ENCODE measurements at places on chromosomes 4 and X. TPM values are rescaled to one million over a fixed set of nuclear protein-coding genes. Genes with fewer than 3 reads are reported as not detected.

The BMX gene
- polyA plus RNA-seq: not detected

The TRIM2 gene
- polyA plus RNA-seq: 1.5 TPM

- H3K4me1 ChIP-seq: peaks cover 40% of the 10 kb centered on the region
- H3K27ac ChIP-seq: peak overlapping the region; percentile 40
- no peak for DNase-seq
- no peaks in the 10 kb centered on the region for H3K36me3 ChIP-seq
These were observed 14.0 kb upstream of the TMEM156 start for GRCh38 chr4:39046249-39046648.

DNA sequence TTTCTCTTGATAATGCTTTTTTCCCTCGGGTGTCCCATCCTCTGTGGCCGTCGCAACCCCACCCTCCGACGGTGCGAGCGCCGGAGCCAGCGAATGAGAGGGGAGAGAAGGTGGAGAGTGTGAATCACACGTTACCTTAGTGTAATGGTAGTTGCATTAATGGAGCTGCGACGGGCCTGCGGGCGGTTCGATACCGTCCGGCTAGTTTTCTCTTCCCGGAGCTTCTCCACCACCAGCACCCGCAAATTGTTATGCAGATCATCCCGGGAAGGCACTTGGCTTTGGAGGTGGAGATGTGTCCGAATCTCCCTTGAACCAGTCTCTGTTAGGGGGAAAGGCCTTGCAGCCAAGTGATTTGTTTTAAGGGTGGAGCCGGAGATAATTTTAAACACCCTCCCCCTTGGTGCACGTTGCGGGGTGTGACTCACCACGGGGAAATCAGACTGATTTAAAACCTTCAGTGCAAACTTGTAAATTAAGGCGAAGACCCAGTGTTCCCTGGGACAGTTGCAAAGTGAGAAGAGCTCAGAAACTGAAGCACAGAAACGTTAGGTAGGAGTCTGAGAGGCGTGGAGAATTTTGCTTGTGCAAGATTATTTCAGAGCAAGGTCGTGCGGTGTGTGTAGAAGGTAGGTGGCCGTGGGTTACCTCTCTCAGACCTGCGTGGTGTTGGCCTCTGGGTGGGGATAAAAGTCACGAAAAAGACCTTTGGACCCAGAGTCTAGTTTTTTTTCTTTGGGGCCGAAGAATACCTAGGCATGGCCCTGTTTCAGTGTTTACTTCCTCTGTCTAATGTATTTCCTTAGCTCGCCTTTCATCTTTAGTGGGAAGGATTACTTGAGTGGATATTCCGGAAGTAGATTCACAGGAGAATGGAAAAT is 1.3 kb downstream of the AFF1 start:
- peak overlapping the region; percentile 95 for H3K4me3 ChIP-seq
- H3K4me1 ChIP-seq: peaks cover 54% of the 10 kb centered on the region
- peak; percentile 48 for DNase-seq
- no peaks in the 10 kb centered on the region for H3K27me3 ChIP-seq
- H3K36me3 ChIP-seq: no peaks in the 10 kb centered on the region

- H3K36me3 ChIP-seq: no peaks in the 10 kb centered on the region
- no peak overlapping the region for H3K4me3 ChIP-seq
- H3K4me1 ChIP-seq: no peaks in the 10 kb centered on the region
These were observed 159.5 kb downstream of the PPP3CA start for GRCh38 chr4:101187841-101188240.

- DNase-seq: no peak
- no peak overlapping the region for H3K4me3 ChIP-seq
- no peaks in the 10 kb centered on the region for H3K36me3 ChIP-seq
- no peaks in the 10 kb centered on the region for H3K4me1 ChIP-seq
These were observed 631.7 kb downstream of the SMARCA1 start for GRCh38 chrX:128891554-128891953.

- no peaks in the 10 kb centered on the region for H3K27me3 ChIP-seq
- DNase-seq: no peak
- H3K36me3 ChIP-seq: no peaks in the 10 kb centered on the region
- no peak overlapping the region for H3K4me3 ChIP-seq
- no peak overlapping the region for H3K27ac ChIP-seq
These were observed 3.3 kb upstream of the GPRASP2 start for GRCh38 chrX:102708900-102709299.
